ENCODE measurements at places on chromosomes 2 and 18. TPM values are rescaled to one million over a fixed set of nuclear protein-coding genes. Genes with fewer than 3 reads are reported as not detected.

Gene FHOD3
- total RNA-seq = not detected

GRCh38 chr2:167335541-167335992 lies 447.3 kb downstream of the XIRP2 start:
- no peak overlapping the region for H3K4me3 ChIP-seq
- no peak for DNase-seq
- H3K27me3 ChIP-seq = no peaks in the 10 kb centered on the region

DNA sequence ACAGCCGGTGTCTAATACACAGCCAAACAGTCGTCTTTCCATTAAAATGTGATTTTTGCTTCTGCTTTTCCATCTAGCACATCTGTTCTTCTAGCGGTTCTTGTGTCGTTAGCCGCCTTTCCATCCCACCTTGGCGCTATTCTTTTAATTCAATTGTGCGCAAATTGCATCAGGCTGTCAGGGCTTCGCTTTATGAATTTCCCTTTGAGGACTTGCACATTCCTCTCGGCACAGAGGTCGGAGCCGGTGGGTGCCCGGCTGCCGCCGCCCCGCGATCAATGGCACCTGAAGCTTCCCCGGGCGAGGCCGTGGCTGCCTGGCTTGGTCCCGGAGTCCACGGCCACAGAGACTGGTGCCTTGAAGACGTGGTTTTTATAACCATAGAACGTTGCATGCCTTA lies 33.9 kb upstream of the TSPYL6 start:
- no peak overlapping the region for H3K4me3 ChIP-seq
- H3K4me1 ChIP-seq = no peaks in the 10 kb centered on the region
- no peak overlapping the region for H3K27ac ChIP-seq
- H3K36me3 ChIP-seq = no peaks in the 10 kb centered on the region

DNA sequence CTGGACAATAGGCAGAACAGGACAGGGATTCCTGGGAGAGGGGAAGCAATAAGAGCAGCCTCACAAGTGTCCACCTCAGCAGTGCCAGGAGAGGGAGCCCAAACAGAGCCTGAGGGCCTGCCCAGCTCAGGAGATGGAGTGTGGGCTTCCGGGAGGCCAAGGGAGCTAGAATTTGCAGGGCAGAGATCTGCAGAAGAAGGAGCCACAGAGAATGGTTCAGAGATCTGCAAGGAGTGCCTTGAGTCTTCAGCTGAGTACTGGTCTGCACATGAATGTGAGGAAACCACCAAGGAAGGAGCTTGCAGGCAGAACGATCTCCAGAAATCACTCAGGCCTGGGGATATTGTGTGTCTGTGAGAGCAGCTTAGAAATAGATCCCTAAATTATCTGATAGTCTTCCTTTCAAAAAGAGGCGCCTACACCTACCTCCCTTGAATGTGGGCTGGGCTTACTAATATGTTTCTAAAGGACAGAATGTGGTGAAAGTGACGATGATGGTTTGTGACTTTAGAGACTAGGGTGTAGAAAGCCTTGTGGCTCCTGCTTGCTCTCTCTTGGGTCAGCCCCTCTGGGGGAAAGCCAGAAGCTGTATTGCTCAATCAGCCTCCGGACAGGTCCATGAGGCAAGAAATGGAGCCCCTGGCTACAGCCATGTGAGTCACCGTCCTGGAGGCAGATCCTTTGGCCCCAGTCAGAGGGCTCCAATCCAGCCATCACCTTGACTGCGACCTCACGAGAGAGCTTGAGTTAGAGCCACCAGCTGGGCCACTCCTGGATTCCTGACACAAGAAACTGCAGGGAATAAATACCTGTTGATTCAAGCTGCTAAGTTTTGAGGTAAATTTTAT lies 7.6 kb upstream of the LPIN1 start:
- H3K27ac ChIP-seq = no peak overlapping the region
- H3K4me1 ChIP-seq = peaks cover 14% of the 10 kb centered on the region

DNA sequence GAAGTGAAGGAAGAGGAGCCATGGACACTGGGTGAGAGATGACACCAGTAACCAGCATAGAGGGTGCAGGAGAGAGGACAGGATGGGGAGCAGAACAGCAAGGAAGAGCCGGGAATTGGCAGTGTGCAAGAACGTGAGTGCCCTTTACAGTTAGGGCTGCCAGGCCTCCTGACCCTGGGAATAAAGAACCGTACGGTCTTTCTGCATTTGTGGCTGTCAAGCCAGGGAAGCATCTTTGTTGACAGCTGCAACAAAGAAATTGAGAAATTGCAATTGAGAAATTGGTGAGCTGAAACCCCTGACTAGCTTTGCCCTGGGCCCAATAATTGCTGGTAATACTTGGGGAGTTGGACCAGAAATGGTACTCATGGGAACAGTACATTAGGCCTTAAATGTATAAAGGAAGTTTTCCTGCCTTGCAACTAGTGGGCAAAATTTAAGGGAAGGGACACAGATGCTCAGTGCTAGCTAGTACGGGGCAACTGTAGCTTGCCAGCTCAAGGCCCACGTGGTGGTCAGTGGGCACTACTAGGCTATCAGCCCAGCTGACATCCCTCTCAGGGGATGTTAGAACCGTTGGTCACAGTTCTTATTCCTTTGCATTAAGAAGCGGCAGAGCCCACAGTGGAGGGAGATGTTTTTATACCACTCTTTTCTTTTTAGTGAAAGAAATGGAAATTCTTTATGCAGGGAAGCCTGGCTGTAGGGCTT lies 56.6 kb downstream of the KCTD18 start:
- H3K27me3 ChIP-seq = no peaks in the 10 kb centered on the region
- DNase-seq = no peak
- no peak overlapping the region for H3K27ac ChIP-seq
- peaks cover 15% of the 10 kb centered on the region for H3K36me3 ChIP-seq

- peaks cover 34% of the 10 kb centered on the region for H3K27me3 ChIP-seq
- no peaks in the 10 kb centered on the region for H3K36me3 ChIP-seq
- H3K27ac ChIP-seq = no peak overlapping the region
- no peaks in the 10 kb centered on the region for H3K4me1 ChIP-seq
Observed at GRCh38 chr2:156309917-156310316, 22.6 kb downstream of the NR4A2 start.

GRCh38 chr18:32761231-32761630 lies 11.6 kb downstream of the KLHL14 start:
- H3K27me3 ChIP-seq = peaks cover 5% of the 10 kb centered on the region
- peaks cover 3% of the 10 kb centered on the region for H3K4me1 ChIP-seq
- DNase-seq = no peak
- no peak overlapping the region for H3K27ac ChIP-seq
- no peak overlapping the region for H3K4me3 ChIP-seq
